SK-N-DZ (cell line): ENCODE measurements at places on chromosomes 12 and 14.

- no peak for DNase-seq
Observed at GRCh38 chr12:52794479-52795331, 1.2 kb downstream of the KRT3 start.

DNA sequence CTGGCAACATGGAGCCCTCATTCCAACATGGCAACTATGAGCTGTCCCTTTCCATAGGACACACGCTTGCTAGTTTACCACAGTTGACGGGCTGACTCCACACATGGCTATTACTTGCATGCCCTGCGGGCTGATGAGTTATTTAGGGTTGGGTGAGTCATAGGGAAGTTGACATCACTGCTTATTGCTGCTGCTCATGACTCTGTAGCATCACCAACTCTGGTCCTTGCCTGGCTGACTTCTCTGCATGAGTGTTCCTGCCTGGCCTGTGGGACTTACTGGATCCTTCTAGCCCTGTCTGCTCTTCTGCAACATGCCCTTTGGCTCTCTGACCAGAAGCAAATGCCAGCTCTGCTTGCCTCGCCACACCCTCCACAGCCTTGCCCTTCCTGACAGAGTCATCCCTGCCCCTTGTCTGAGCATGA, 199.5 kb downstream of the ANO6 start:
- DNase-seq, result no peak

DNA sequence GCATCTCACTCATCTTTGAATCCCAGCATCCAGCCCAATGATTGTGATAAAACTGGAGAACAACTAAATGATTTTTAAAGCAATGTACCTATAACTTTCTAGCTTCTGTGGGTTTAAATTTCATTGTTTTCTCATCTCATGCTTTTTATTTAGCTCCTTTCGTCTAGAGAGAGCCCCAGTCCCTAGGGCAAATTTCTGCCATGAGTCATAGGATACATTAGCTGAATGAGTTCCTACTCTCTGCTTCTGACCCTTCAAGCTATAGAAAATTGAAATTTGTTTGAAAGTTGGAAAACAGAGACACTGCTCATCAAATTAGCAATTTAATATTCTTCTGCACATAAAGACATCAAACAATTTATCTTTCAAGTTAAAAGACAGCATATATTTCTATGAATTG, 113.9 kb downstream of the KIF21A start:
- DNase-seq, result no peak

DNA sequence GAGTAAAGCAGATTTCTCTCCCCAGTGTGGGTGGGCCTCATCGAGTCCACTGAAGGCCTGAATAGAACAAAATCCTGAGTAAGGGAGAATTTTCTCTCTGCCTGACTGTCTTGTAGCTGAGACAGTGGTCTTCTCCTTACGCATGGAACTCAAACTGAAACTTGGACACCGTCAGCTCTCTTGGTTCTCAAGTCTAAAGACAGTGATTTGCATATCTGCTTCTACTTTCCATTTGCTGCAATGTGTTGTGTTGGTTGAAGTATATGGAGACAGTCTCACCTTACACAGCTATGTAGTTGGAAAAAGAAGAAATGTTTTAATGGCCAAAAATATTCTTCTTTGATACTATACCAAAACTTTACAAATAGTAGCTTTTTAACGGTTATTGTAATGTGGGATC, 160.2 kb upstream of the LMNTD1 start:
- DNase-seq, result no peak

DNA sequence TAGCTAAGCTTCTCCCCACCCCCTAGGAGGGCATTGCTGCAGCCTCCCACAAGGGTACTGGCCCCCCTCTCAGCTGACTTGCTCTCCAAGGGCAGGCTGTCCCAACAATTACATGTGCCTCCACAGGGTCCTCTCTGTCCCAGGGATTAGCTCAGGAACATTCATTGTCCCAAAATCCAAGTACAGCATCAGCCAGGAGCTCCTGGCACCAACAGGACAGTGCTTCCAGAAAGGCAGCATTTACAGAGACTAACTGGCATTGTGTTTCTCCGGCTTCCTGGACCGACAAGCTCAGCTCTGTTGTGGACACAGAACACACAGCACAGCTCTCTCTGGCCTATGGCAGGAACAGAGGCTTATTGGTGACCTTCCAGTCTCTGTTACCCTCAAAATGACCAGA, 21.7 kb downstream of the ABCD4 start:
- no peak for DNase-seq

DNA sequence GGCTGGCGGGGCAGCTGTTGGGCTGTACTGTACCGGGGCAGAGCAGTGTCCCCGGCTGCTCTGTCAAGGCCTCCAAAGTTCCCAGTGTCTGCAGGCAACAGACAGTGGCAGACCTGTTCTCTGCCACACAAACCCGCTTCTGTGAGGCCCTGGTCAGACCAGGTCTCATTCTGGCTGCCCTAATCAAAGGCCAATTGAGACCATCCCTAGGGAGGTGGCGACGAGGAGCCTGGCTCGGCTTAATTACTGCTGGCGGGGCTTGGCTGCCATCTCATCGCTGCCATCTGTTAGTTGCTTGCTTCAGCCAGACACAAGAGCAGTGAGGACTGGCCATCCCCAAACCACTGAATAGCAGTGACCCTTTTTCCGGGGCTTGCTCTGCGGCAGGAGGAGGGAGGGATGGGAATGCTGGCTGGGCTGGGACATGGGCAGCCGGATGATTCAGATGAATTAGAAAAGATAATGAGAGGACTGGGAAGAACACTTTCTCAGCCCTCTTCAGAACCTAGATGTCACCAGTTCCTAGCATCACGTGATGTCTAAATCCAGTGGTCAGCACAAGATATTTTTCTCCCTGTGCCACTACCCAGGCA, 24.5 kb downstream of the ERG28 start:
- peak; percentile 58 for DNase-seq

- DNase-seq, result peak; percentile 55
Observed at GRCh38 chr12:130576371-130576816, 139.7 kb downstream of the RIMBP2 start.

- DNase-seq, result no peak
Observed at GRCh38 chr14:63642656-63643382, 1.1 kb upstream of the WDR89 start.

GRCh38 chr14:100019156-100019744, 46.0 kb upstream of the EVL start:
- DNase-seq, result peak; percentile 62

- no peak for DNase-seq
Observed at GRCh38 chr12:122533856-122534255, 6.8 kb downstream of the KNTC1 start.

DNA sequence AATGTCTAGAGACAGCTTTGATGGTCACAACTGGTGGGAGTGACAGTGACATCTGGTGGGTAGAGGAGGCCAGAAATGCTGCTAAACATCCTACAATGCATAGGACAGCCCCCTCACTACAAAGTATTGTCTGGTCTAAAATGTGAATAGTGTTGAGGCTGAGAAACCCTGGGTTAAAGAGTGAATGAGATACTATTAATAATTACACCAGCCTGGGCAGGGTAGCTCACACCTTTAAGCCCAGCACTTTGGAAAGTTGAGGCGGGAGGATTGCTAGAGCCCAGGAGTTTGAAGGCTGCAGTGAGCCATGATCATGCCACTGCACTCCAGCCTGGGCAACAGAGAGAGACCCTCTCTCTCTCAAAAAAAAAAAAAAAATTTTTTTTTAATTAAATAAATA, 11.1 kb downstream of the SVOP start:
- DNase-seq, result no peak
